ENCODE measurements at places on chromosomes 2 and 18.
A peak's percentile ranks its signal among the peaks of the same experiment; 100 is the strongest.

GRCh38 chr18:63881851-63882250 lies 5.7 kb upstream of the SERPINB2 start:
- ATAC-seq = no peak

- ATAC-seq = peak; percentile 57
Observed at GRCh38 chr18:50410008-50410407, 35.2 kb downstream of the SKA1 start.

DNA sequence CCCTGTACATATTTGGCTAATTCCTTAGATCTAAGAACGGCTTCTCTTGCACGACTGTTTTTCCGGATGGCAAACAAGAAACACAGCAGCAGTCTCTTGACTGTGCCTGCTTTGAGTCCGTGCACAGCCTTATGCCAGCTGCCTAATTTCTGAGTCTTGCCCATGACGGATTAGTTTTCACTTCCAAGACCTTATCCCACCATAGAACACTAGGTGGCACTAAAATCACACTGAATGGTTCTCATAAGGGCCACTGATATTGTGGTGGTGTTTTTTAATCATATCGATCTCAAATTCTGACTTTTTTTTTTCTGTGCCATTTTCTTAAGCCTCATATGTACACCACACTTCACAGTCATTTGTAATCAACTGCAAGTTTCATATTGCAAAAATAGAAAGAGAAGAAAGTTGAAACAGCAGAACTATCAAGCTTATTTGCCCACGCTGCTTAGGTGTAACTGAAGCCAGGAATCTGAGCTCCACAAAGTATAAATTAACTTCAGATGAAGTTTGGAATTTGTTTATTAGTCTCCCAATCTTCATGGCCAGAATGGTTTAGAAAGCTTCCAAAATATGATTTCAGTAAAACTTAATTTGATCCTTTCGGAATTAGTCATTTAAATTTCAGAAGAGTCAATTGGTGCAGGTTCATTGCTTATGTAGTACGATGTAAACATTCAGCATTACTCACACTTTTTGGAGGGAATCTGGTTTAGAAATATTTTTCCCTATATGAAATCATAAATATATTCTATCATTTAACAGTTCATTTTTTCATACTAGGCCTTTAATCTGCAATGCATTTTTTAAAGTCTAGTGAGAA lies 45.5 kb upstream of the SCN7A start:
- peak; percentile 100 for ATAC-seq

DNA sequence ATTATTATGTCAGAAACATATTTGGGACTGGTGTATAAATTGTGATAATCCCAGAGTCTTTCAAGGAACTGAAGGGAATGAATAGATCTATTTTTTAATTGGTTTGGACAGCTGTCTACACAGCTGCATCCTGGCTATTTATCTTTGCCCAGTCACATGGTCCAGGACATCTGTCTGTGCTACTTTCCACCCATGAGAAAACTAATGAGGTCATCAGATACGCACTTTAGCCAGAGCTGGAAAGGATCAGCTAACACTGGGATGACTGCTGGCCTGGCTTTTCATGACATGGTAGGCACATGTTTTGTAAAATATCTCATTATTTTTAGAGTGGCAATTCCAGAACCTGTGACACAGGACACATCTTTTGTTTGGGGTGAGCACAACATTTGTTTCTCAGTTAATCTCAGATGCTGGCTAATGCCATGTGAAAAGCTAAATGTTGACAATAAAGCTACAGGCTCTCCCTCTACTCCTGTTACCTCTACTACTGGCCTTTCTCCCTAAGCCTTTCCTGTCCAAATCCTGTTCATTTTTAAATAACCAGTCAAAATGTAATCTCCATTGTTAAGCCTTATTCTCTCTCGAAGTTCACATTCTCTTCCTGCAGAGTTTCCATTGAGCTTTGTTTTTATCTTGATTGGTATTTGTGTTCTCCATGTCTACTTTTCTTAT lies 500.7 kb downstream of the RIT2 start:
- ATAC-seq = peak; percentile 66

DNA sequence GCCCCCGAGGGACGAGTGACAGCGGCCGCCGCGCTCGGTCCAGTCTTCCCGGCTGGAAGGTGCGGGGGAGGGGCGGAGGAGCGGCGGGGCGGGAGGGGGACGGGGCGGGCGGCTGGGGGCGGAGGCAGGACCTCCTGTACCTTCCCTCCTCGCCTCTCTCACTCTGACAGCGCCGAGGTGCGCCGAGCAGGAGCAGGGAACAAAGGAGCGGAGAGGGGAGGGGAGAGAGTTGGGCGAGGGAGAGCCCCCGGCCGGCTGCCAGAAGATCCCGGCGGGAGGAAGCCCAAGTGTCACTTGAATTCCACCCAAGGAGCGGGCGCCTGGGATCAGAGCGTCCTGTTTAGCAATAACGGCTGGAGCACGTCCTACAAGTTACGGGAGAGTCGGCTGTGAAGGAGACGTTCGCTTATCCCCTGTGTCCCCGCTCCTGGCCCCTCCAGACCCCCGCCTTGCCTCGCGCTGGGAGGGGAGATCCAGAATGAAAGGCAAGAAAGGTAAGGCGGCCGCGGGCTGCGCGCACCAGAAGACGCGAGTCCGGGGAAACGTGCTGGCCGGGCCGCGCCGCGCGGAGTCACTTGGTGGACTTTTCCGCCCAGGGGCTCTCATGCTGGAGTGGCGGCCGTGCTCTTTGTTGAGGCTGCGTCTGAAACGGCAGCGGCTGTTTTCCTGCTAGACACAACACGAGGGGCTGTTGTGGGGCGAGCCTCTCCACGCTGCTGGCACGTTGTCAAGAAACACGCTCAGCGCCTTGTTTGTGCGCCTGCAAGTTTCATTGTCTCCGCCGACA lies at the start of gene TGIF1:
TGIF1 (plus strand) TSS at position 161 of the 787 bp plus-strand sequence; CDS start at position 479, 318 bp downstream.
- ATAC-seq = peak; percentile 38

- ATAC-seq = no peak
Observed at GRCh38 chr18:22167091-22167470, 2.3 kb upstream of the GATA6 start.

DNA sequence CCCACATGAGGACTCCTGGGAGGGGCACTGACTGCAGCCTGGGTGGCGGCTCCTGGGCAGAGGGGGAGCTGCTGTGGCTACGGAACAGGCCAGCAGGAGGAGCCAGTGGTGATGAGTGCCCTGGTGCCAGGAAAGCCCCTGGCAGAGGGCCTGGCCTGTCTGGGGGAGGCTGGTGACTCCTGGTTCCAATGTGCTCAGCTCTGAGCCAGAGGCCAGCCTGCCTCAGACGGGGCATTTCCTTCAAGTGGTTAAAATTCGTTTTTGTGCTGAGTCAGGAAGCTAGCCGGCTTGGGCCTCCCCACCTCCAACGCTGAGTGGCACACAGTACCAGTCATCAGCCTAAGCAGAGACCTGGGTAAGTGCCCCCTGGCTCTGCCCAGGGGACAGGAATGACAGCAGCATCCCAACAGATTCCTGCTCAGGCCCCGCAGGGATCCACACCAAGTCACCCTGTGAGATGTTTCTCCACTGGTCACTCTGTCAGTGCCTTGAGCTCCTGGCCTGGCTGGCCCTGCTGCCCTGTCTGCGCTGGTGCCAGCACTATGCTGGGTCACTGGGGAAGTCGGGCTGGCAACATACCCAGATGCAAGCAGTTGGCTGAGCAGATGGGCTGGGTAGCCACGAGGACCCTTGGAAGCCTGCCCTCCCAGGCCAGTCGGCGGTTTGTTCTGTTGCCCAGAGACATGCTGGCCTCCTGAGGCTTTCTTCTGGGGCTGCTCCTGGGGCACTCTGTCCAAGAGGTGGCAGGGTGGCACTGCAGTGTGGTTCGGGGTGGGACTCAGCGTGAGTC lies 7.1 kb upstream of the KLF11 start:
- peak; percentile 95 for ATAC-seq

DNA sequence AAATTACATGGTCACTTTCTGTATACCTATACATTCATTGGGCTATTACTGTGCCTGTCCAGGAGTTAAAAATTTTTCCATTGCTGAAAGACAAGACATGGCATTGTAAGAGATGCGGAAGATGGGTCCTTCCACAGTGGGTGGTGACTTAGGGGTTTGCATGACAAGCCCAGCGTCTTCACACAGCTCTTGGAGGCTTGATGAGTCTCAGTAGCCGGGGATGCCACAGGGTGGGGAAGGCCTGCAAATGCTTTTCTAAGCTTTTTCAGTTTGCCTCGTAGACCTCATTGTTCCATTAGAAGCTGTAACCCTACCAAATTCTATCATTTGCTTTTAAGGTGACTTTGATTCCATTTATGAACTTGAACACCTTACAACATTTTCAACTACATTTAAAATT lies 18.1 kb upstream of the MAPRE3 start:
- ATAC-seq = no peak

- no peak for ATAC-seq
Observed at GRCh38 chr18:66136039-66136438, 385.2 kb downstream of the CDH7 start.

DNA sequence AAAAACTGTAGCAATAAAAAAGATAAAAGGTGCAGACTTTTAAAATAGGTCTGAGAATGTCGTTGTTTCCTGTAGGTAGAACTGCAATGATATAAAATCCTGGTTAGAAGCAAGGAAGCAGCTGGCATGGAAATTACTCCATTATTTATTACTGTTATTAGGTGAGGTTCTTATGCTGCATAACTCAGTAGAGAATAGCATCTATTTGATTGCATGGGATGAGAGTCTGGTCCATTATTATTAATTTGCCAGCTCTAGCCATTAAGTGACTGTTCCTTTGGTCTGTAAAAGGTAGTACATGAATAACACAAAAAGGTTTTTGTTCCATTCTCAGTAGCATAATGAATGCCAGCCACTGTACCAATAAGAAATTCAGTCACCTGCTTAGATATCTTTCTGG lies 358.6 kb downstream of the RBM43 start:
- no peak for ATAC-seq

- ATAC-seq = no peak
Observed at GRCh38 chr2:106138543-106139237, 55.4 kb downstream of the UXS1 start.

DNA sequence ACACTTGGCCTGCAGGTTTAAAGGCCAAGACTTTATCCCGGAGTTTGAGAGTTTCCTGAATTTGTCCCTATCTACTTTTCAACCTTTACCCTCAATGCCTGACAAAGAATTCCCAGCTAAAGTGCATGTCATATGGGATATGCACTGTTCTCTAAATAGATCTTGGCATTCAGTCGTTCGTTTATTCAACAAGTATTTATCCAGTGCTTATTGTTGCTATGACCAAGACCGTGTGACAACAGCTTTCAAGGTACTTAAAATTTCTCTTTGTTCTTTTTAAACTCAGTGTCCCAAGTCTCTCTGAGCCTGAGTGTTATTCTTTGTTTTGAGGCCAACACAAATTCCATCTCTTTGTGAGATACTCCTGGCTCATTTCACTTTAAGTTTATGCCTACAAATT lies 133.4 kb downstream of the RGPD3 start:
- no peak for ATAC-seq

DNA sequence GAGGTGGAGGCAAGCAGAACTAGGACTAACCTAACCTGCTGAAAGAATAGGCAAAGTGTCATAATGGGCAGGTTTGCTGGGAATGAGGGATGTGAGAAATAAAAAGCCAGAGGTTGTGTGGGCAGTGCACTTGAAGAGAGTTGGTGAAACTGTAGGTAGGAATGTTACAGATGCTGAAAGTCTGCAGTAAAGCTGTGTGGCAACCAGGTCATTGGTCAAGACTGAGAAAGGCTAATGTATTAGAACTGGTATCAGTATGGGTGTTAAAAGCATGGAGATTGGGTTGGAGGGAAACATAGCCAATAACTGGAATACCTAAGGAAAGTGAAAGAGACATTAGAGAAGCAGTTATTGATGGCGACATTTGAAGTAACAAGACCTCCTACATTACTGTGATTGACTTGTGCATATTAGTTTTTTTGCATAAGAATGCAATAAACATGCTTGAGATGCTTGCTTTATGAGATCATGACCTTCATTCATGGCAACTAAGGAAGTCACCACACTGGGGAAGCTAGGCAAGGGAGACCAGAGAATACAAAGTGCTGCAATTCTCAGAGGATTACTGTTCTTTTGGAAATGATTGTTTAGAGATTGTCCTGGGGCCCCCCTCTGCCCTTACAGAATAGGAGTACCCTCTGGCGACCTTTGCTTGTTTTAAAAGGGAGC lies 11.8 kb downstream of the GULP1 start:
- peak; percentile 75 for ATAC-seq

DNA sequence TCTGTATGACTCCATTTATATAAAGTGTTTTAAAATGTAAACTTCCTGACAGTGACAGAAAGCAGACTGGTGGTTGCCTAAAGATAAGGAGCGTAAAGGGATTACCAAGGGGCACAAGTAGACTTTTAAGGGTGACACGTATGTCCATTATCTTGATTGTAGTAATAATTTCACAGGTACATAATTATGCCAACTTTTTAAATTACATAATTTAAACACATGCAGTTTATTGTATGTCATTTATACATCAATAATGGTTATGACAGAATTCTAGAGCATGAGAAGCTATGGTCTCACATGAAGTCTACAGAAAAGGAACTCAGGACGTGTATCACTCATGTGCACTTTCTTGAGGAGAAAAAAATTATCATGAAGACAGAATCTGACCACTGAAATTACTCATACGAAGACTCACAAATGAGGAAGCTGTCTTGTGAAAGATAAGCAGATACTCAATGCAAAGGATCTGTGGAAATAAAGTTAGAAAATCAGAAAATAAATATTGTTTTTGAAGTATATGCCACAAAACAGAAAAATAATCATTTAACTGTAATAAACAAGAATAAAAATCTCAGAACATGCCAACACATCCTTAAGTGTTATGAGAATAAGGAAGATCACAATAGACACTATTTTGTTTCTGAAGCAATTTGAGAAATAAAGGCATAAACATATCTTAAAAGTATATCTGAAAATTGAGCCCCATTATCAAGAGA lies 84.4 kb downstream of the TMEM131 start:
- no peak for ATAC-seq

GRCh38 chr2:6780765-6781274 lies 84.9 kb downstream of the CMPK2 start:
- peak; percentile 61 for ATAC-seq

DNA sequence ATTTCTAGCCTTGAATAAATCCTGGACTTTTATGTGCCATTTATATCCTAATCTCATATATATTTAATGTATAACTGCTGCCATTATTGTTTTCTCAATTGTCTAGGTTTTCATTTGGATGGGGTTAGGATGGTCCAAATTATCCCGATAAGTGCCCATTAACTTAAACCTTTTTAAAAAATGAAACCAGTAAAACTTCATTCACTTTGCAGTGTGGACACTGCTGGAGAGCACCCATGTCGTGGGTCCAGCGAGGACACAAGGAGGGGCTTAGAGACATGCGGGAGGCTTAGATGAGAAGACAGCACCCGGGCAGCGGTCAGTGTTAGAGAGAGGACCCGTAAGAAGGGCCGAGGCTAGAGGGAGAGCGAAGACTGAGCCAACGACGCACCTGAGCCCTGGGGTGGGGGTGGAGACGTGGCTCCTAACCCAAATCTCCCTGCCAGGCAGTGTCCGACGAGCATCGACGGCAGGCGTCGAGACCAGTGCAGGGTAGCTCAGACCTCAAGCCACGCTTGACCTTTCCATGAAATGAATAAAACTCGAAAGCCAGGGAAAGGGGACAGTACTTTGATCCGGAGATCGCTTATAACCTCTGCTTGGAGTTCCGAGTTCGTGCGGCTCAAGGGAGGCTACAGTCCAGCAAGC lies 9.0 kb upstream of the EN1 start:
- no peak for ATAC-seq

GRCh38 chr2:83725735-83726134 lies 733.3 kb downstream of the SUCLG1 start:
- no peak for ATAC-seq
